ENCODE measurements at places on chromosomes 4 and X.

- no peak for DNase-seq
Observed at GRCh38 chr4:34486461-34487363, 1757.6 kb downstream of the ARAP2 start.

- no peak for DNase-seq
Observed at GRCh38 chr4:110988722-110989121, 365.8 kb upstream of the PITX2 start.

DNA sequence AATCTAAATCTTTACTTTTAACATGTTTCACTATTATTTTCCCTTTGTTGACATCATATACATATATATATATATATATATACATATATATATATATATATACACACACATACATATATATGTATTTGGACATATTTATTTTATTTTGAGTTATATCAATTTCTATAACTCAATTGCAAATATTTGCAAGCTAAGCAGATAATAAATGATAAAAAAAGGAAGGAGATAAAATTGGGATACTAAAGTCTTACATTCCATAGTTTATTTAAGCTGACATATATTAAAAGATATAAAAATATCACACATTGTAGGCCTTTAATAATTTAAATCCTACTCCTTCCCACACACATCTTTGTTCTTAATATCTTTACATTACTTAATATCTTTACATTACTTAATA, 372.2 kb downstream of the GRXCR1 start:
- DNase-seq = no peak

DNA sequence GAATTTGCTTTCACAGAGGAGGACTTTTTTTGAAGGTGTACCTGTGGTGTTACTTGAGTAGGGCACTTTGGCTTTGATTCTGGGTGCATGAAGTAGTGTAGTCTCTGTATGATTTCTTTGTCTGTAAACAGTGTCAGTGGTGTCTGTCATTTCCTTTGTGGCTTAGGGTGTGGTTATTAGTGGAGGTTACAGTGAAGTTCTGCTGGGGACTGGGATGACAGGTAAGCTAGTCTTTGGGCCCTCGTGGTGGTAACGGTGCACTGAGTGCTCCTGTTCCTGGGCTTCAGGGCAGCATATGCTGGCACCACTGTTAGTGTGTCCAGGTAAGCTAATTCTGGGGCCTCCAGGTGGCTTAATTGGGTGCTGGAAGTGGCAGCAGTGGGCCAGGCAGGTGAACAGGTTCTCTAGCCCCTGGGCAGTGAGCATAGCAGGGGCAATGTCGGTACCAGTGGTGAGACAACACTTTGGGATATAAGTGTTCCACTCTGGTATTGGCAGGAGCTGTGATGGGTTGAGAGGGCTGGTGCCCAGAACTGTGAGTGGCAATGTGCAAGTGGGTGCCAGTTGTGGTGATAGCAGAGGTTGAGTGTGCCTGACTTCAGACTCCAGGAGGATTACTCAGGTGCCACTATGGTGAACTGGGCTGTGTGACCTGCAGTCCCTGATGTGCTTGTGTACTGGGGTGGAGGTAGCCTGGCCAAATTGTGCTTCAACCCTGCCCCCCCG, 26.0 kb upstream of the VSIG1 start:
- DNase-seq = no peak

DNA sequence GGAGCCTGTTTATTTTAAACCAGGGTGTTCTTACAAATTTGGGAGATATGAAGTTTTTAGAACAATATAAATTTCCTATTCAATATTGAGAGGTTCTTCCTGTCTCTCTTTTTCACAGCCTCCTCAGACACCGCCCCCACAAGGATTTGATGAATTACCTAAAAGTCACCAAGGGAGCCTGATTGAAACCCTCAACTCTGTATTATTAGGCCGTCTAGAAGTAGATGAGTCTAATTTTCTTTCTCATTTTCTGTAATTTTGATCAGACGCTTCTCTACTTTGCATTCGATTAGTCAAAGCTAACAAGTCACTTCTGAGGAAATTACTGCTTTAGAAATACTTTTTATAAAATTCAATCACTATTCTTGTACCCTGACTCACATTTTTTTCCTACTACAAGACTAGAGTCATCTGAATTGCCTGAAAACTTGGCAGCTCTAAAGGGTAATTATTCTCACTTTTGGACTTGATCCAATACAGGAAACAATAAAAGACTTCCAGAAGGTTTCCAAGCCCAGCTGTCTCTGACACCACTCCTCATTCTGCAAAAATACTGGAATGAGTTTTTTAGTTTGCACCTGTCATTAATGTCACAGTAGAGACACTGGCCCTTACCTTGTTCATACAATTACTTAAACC, 111.2 kb downstream of the ELOVL6 start:
- DNase-seq = no peak

- DNase-seq = no peak
Observed at GRCh38 chr4:761086-761485, 55.5 kb downstream of the PCGF3 start.

- no peak for DNase-seq
Observed at GRCh38 chrX:126815806-126816205, 3.7 kb upstream of the PRR32 start.

GRCh38 chr4:139977838-139978609, 176.0 kb downstream of the MAML3 start:
- no peak for DNase-seq

DNA sequence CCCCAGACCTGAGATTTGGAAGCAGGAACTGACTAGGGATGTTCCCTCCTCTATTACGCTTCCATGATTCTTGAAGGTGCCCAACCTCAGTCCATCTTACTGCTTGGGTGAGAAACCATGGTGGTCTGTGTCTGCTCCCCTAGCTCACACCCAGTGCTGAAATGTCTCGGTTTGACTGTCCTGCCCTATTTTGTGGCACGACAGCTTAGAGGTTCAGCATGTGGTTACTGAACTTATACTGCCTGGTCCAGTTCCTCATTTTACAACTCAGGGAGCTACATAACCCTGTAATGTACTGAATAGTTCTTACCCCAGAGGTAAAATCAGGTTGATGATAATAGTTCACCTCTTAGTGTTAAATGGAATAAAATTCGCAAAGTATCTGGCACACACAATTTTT, 203.1 kb downstream of the RBM46 start:
- no peak for DNase-seq

GRCh38 chr4:90080116-90080515, 47.1 kb upstream of the CCSER1 start:
- no peak for DNase-seq

GRCh38 chr4:54227256-54228055, 1.6 kb upstream of the PDGFRA start:
- peak; percentile 22 for DNase-seq

GRCh38 chrX:96696462-96696861, 11.8 kb downstream of the DIAPH2 start:
- DNase-seq = no peak

- DNase-seq = no peak
Observed at GRCh38 chr4:128298146-128298758, 10.6 kb upstream of the PGRMC2 start.

DNA sequence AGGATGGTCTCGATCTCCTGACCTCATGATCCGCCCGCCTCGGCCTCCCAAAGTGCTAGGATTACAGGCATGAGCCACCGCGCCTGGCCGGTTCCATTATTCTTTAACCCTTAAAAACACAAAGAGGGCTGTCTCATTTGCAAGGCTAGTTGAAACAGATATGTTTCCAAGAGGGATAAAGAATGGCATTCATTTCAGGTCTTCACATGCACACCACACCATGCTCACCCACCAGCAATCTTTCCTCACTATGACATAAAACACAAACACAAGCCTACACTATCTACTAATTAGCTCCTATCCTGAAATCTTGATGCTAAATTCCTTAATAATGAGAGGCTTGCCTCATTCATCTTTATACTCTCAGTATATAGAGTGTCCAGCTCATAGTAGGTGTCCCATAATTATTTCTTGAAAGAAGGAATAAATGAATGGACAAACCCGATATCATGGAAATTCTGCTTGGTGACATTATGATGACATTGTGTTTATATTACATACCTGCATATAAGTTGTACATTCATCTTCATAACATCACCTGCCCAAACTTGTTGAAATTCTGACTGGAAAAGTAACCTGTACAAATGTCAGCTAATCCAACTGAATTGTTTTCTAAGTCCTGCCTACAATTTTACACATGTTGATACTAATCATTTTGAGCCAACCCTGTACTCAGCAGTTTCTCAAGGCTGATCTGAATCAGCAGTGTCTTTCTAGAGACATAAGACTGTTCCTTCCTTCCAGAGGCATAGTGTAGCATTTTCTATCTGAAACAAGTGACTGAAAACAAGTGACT, 408.5 kb downstream of the KLHL13 start:
- no peak for DNase-seq

GRCh38 chrX:47831788-47832187, 4.9 kb upstream of the ZNF81 start:
- DNase-seq = peak; percentile 63

- DNase-seq = no peak
Observed at GRCh38 chr4:37779896-37780295, 46.6 kb upstream of the PGM2 start.

DNA sequence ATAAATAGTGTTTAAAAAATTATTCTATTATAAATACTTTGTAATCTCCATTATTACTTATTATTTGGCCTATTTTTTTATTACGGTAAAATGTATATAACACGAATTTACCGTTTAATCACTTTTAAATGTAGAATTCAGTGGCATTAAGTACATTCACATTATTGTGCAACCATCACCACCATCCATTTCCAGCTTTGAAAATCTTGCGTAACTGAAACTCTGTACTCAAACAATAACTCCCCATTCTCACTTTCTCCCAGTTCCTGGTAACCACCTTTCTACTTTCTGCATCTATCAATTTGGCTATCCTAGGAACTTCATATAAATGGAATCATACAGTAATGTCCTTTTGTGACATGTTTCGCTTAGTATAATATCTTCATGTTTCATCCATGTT, 45.7 kb downstream of the PASD1 start:
- no peak for DNase-seq

DNA sequence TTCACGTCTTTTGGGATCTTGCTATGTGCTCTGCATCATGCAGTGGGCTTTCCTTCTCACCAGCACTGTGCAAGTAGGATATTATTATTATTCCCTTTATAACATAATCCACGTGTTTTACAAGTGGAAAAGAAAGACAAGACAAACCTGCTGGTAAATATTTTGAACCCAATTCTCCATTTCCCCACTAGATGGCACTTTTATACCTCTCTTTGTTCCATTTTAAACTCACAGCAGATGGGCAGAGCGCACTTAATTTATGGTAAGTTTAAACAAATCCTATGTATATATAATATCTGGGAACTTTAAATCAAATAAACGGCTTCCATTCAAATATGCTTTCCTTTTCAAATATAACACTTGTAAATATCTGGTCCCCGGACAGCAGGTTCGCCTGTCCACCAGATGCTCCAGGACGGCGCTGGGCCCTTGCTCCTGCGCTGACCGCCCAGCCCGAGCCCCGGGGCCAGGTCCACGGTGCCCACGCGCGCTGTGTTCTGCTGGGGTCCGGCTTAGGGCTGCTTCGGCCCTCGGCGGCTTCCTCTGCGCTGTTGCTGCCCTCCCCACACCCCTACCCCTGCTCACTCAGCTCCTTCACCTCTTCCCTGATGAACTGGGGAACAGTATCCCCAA, 31.1 kb downstream of the F11 start:
- DNase-seq = peak; percentile 10

- no peak for DNase-seq
Observed at GRCh38 chr4:159269116-159269515, 166.2 kb downstream of the RAPGEF2 start.

DNA sequence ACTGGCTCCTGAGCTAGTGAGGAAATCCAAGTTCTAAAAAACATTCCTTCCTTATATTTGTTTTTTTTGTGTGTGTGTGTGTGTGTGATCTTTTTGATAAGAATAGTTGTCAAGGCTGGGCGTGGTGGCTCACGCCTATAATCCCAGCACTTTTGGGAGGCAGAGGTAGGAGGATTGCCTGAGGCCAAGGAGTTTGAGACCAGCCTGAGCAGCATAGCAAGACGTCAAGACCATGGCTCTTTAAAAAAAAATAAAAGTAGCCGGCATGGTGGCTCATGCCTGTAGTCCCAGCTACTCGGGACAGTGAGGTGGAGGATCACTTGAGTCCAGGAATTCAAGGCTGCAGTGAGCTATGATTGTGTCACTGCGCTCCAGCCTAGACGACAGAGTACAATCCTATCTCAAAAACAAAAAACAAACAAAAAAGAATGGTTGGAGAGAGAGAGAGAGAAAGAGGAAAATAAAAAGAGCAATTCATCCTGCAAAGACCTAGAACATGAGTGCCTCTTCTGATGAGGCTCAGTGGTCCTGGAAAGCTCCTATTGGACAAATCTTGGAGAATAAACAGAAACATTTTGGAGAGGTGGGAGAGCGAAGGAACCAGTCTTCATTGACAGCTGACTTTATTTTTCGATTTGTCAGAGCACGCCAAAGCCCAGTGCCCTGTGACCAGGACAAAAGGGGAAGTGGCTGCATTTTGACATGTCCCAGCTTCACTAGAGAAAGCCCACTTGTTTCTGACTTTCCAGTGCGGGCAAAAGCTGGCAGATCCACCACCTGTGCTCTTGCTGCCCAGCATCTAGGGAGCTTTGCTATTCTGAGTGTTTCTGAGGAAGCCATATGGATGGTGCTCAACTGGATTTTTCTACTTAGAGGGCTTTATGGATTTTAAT, 244.7 kb downstream of the PALLD start:
- no peak for DNase-seq

DNA sequence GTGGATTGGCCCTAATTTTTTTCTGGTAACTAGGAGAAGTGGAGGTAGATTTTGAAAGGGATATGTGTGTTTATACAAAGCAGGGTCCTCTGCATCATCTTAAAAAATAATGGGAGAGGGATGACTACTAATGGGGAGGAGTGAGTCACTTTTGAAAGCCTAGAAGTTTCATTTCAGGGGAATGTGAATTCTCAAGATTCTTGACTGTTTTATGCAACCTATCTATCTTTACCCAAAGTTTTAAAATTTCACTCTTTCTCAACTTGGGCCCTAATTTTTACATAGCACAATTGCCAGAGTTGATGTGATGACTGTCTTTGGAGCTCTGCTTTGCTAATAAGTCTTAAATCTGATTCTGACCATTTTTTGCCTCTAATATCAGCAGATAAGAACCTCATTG, 445.2 kb downstream of the GRXCR1 start:
- DNase-seq = no peak

GRCh38 chrX:28229217-28229616, 248.0 kb upstream of the DCAF8L1 start:
- DNase-seq = no peak

- no peak for DNase-seq
Observed at GRCh38 chr4:76897536-76898384, at the start of gene SOWAHB. Gene SOWAHB (minus strand): TSS chr4:76898144. CDS start chr4:76897849, 295 bp downstream.

GRCh38 chr4:140098455-140099160, 55.4 kb downstream of the MAML3 start:
- no peak for DNase-seq

- no peak for DNase-seq
Observed at GRCh38 chrX:15790769-15791290, 546 bp downstream of the ZRSR2 start.

- no peak for DNase-seq
Observed at GRCh38 chrX:50154429-50154828, 46.4 kb downstream of the AKAP4 start.

- DNase-seq = no peak
Observed at GRCh38 chr4:145795521-145795920, 115.6 kb downstream of the C4orf51 start.

GRCh38 chr4:85569730-85570299, 94.9 kb downstream of the ARHGAP24 start:
- no peak for DNase-seq
